ENCODE measurements at places on chromosomes 2 and 18.

DNA sequence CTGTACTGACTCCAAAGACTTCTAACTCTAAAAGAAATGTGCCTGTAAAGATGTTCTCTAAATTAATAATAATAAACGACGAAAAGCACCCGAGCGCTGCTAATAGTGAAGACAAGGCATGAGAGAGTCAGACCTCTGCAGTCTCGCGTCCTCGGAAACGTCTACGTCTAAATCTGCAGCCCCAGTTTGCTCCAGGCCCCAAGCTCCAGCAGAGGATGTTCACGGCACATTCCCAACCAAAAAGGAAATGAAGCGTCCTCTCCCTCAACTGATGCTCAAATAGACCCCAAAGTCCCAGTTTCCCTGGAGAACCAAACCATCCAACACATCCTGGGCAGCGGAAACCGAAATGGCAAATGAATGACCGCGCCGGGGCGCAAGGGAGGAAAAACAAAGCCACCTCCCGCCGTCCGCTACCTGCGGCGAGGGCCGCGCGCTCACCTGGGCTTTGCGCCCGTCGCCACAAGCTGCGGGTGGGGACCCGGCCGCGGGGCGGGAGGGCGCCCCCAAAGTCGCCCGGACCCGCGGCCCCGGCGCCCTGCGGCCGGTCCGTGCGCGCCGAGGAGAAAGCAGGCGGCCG is 47.1 kb upstream of the CCDC150 start:
- no peak for DNase-seq

DNA sequence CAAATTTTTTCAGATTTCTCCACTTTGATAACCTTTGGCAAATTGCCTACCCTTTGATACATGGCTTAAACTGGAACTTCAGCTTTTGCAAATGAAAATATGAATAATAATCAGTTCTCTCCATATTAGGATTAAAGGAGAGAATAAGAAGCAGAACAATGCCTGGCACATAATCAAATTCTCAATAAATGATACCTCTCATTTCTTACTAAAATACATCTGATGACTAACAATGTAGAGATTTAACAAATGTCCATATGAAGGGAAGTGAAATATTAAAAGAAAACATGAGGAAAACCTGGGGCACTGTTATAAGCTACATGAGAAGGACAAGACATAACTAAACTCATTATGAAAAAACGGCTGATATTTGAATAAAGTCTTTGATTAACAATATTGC is 1103.6 kb downstream of the LRP1B start:
- DNase-seq, result no peak

- DNase-seq, result no peak
Measured at GRCh38 chr2:94979406-94980375, 45.8 kb upstream of the MAL start.

- DNase-seq, result no peak
Measured at GRCh38 chr2:238492840-238493239, 66.1 kb downstream of the ASB1 start.

DNA sequence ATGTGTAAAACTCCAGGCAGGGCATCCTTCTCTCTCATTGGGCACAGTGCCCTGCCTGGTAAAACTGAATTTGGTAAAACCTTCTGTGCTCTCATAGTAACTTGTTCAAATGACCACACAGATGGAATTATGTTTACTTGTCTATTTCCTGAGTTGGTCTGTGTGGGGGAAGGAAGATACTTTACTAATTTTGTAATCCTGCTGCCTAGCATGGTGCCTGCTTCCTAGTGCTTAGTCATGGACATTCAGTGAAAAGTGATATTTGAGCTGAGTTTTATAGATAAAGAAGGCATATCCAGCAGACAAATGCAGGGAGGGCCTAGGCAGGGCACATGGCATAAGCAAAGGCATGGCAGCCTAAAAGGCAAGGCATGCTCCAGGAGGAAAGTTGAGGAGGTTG is 199.4 kb downstream of the FSHR start:
- no peak for DNase-seq

GRCh38 chr18:74951165-74951760 is 257.7 kb downstream of the PTGR3 start:
- DNase-seq, result no peak

- no peak for DNase-seq
Measured at GRCh38 chr2:109260886-109261700, 132.1 kb downstream of the SH3RF3 start.

DNA sequence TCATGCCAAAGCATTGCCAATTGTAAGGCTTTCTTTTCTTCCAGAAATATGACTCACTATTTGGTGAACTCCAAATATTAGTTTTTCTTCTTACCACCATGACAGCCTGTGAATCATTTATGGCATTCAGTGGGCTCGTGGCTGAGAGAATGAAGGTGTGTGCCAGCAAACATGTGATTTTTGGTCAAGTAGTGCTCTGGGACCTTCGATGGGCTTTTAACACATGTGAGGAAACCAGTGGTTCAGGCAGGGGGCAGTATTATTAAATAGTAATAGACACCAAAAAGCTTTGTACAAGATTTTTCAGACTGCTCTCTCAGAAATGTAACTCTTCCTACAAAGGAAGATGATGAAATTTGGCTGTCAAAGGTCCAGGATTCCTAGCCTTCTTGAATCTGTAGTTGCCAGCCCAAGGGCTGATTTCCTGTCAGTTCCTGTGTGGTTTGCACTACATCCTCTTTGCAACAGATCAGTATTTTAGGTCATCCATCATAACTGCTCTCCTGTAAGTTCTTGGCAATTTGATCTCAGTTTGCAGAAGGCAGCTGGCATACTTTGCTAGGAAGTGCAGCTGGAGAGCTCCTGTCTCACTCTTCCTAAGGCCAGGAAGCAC is 64.3 kb downstream of the BABAM2 start:
- no peak for DNase-seq
